ENCODE measurements at places on chromosomes 6 and 20.
A peak's percentile ranks its signal among the peaks of the same experiment; 100 is the strongest.

DNA sequence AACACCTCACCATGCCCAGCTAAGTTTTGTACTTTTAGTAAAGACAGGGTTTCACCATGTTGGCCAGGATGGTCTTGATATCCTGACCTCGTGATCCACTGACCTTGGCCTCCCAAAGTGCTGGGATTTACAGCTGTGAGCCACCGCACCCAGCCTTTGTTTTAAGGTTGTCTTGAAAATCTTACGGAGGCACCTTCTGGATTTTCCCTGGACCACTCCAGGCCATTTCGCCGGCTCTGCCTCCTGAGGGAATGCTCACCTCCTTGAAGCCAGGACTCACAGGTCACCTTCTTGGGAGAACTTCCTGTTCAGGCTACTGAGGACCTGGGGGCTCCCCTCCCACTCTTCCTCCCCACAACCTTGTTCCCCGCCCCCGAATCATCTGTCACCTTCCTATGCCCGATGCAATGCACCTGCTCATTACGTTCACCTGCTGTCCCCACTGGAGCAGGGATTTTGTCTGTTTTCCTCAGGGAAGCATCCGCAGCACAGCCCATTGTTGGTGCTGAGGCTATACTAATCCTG, 19.4 kb upstream of the RAET1L start:
- no peak for DNase-seq

- peak; percentile 83 for DNase-seq
Measured at GRCh38 chr6:142947714-142948480, 2.9 kb upstream of the HIVEP2 start.

DNA sequence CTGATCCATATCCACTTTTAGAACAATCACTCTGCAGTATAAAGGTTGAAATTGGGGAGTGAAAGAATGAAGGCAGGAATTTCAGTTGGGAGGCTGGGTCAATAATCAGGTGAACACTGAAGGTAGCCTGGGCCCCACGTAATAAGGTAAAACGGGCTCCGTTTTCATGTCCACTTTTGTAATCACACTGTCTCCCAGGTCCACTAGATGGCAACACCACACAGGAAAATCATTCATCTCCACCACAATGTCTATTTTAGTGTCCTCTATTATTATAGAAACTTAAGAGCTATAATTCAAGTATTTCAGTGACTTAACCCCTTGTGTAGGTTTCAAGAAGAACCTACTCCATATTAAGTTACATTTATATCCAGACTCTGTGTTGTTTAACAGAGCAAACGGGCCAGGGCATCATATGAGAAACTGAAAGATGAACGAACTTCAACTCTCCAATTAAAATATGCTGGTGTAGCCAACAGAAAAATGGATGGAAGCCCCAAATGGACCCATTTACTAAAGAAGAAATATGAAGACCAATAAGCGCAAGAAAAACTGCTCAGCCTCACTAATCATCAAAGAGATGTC, 45.9 kb upstream of the MC3R start:
- no peak for DNase-seq

- no peak for DNase-seq
Measured at GRCh38 chr6:156457601-156458000, 319.6 kb upstream of the ARID1B start.

DNA sequence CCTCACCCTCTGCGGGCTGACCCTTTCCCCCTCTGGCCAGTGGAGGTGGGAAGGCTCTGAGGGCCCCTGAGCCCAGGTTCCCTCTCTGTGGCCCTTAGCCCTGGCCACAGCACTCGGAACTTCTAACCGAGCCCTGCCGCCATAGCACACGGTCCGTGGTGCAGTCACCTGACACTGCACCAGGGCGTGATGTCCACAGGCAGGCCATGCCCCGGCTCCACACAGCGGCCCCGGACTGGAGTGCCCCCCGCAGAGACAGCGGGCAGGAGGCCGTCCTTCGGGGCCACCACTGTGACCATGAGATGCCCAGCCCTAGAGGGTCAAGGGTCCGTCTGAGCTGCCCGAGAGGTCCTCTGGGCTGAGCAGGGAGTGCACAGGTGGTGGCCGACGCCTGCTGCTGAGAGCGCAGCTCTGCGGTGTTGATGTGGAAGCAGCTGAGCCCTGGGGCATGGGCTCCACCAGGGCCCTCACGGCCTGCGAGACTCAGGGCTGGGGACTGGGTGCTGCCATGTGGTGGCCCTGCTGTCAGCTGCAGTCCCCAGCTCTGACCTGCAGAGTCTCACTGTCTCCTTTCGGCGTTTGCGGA, 11.2 kb upstream of the BHLHE23 start:
- DNase-seq = no peak

- DNase-seq = no peak
Measured at GRCh38 chr6:74705451-74705850, 500.4 kb downstream of the COL12A1 start.

DNA sequence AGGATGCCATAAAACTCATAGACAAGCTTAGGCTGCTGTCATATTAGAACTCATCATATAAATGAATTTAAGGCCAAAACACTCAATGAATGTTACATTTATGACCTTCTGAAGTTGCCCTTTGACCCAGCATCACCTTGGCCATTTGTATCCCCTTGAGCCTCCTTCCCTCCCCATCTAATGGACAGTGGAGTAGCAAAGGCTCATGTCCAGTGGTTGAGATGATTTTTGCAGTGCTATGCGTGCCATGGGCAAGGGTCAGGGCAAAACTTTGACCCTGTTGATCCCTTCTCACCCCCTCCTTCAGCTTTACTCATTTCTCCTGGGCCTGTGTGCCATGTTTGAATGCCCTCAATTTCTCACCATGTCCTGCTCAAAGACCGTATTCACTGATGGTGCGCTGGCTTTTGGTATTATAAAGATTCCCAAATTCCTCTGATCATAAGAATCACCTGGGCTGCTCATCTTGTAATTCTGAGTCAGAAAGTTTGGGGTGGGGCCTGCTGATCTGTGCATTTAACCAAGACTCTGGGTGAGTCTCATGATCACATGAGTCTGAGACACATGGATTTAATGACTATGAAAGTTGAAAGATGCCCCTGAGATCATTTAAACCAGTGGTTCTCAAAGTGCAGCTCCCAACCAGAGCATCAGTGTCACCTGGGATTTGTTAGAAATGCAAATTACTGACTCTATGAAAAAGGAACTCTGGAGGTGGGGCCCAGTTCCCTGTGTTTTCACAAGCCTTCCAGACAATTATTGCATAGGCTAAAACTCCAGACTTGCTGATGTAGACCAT, 57.5 kb upstream of the IL20RA start:
- DNase-seq = peak; percentile 87

DNA sequence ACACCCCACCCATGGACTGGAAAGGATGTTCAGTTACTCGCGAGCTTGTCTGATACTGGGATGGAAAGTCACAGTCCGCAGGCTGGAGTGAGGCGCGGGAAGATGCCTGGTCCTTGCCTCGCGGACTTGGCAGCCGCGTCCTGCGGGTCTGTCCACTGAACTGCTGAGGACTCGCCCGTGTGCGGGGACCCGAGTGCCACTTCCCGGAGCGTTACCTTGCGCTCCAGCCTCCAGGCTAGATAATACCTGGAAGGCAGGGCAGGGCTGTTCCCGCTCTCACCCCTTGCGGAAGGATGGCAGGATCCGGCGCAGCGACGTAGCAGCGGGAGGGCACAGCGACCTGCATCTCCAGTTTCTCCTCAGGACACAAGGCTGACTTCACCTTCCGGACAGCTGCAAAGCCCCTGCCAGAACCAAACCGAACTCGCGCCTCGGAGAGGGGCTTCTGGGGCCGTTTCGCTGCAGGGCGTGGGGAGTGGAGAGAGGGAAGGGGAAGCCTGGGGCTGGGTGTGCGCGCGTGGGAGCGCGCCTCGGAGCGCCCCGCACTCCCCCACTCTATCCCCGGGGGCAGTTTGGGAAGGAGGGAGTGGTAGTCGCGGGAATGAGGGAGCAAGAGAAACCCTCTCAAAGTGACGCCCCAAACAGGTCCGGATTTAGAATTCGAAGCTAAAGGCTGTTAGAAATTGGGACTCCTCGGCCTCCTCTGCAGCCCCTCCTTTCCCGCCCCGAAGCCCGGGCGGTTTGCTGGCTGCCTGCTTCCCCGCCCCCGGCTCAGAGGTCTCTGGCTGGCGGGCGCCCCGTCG, at the start of gene KCNQ5:
TSS of gene KCNQ5 (plus strand) at position 774 of the 803 bp plus-strand sequence.
- peak; percentile 71 for DNase-seq

- DNase-seq = peak; percentile 85
Measured at GRCh38 chr20:15317546-15318232, 980.3 kb upstream of the FLRT3 start.

DNA sequence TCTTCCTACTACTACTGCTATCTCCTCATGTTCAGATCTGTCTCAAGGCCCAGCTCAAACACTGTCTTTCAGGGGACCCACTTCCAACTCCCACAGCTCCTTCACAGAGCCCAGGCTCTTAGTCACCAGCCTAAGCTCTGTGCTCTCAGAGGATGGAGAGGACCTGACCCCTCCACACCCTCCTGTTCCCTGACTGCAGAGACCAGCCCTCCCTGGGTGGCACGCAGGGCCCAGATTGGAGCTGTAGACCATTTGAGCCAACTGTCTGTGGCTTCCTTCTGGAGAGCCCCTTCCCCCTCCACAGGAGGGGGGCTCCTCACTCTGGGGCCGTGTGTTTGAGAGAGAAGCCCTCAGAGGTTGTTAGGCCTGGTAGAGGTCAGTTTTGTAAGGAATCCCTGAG, 9.8 kb downstream of the SNPH start:
- DNase-seq = no peak

DNA sequence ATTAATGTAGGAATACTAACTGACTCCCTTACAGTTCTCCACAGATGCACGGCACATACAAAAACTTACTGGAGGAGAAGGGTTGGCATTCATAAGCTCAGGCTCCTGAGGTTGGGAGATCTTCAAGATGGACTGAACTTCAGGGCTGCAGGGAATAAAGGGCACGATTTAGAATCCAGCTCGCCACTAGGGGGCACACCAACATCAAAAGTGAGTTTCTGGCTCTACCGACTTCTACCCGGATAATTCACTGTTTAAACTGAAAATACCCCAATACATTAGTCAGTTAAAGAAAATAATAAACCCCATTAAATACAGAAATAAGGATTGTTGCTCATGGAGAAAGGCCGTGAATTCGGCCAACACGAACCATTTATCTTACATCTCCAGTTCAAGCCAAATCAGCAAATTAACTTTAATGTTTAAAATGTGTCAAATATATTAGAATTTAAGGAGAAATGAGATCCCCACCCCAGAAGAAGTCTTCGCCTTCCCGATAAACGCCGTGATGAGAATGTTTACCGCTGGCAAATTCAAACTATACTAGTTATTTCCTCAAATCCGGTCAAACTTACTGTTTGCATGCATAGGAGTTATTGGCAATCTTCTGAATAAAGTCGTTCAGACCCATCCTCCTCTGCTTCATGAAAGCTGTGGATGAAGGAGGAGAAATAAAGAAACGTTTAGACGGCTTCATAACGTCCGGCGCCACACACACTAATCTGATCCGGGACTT, 121.7 kb upstream of the SLC2A12 start:
- DNase-seq = peak; percentile 87

GRCh38 chr20:36672991-36673390, 27.0 kb upstream of the SLA2 start:
- no peak for DNase-seq

GRCh38 chr6:4964675-4965561, 38.9 kb downstream of the RPP40 start:
- no peak for DNase-seq

DNA sequence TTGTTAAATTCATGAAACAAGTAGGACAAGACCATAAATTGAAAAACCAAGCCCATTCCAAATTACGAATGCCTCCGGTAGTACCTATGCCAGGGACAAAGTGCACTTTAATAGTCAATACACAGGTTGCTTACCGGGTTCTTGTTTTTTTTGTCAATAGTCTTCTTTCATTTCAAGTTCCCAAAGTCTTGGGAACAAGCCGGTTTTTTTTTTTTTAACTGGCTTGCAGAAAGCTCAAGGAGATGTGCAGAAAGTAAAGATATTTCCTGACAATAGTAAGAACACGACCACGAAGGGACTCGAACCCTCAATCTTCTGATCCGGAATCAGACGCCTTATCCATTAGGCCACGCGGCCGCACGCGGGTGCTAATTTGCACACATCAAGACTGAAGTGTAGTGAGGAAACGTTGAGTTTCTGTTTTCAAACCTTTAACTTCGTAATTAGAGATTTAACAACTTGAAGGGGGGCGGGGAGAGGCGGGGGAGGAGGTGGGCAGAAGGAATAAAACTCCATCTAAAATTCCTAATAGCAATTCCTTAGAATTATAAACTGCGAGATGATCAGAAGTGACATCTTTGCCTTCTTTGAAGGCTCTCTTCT, 181.0 kb downstream of the TRIM27 start:
- DNase-seq = peak; percentile 76

- no peak for DNase-seq
Measured at GRCh38 chr6:81304466-81304865, 448.0 kb downstream of the TENT5A start.

DNA sequence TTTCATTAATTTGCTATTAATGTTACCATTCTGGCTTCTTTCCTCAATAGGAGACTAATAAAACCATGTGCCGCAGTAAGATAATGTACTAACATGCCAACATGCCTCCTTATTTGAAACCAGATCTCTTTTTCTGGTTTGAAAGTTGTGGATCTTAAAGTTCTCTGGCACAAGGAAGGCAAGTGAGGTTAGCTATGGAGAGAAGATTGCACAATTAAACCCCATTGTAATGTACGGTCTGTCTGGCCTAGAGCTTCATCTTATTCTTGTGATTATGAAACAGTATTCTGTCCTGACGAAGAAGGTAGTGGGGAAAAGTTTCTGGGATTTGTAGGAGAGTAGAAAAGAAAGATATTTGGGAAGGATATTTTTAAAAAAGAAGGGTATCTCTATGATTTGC, 68.4 kb downstream of the EYA4 start:
- no peak for DNase-seq

- DNase-seq = peak; percentile 71
Measured at GRCh38 chr6:6696867-6697531, 108.5 kb downstream of the LY86 start.

DNA sequence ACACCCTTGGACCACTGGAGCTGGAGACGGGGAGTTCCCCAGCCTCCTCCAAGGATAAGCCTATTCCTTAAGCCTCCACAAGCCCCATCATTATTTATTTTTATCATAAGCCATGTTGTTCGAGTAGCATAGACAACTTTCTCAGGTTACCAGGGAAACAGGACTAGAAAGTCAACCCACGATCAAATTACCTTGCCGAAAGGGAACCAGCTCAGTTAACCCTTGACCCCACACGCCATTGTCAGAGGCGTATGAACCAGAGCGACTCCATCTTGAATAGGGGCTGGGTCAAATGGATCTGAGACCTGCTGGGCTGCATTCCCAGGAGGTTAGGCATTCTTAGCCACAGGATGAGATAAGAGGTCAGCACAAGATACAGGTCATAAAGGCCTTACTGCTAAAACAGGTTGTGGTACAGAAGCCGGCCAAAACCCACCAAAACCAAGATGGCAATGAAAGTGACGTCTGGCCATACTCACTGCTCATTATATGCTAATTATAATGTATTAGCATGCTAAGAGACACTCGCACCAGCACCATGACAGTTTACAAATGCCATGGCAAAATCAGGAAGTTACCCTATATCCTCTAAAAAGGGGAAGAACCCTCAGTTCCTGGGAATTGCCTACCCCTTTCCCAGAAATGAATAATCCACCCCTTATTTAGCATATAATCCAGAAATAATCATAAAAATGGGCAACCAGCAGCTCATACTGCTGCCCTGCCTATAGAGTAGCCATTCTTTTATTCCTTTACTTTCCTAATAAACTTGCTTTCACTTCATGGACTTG, 22.4 kb downstream of the SYNJ2 start:
- DNase-seq = no peak
